ENCODE measurements at places on chromosomes 5 and 9. TPM values are rescaled to one million over a fixed set of nuclear protein-coding genes. Genes with fewer than 3 reads are reported as not detected.

Gene KIAA1191
- 66.4 TPM for total RNA-seq

GRCh38 chr5:132591145-132591544, 34.4 kb downstream of the RAD50 start:
- no peak for DNase-seq

- DNase-seq = peak; percentile 67
These were observed 54.7 kb upstream of the SUSD3 start for GRCh38 chr9:93003552-93004407.

Gene OR2S2
- total RNA-seq = not detected

Gene DAB2
- 0.47 TPM for total RNA-seq

- no peak for DNase-seq
These were observed 119.8 kb downstream of the EBF1 start for GRCh38 chr5:158979749-158980521.

Gene PLAC8L1
- total RNA-seq = not detected

DNA sequence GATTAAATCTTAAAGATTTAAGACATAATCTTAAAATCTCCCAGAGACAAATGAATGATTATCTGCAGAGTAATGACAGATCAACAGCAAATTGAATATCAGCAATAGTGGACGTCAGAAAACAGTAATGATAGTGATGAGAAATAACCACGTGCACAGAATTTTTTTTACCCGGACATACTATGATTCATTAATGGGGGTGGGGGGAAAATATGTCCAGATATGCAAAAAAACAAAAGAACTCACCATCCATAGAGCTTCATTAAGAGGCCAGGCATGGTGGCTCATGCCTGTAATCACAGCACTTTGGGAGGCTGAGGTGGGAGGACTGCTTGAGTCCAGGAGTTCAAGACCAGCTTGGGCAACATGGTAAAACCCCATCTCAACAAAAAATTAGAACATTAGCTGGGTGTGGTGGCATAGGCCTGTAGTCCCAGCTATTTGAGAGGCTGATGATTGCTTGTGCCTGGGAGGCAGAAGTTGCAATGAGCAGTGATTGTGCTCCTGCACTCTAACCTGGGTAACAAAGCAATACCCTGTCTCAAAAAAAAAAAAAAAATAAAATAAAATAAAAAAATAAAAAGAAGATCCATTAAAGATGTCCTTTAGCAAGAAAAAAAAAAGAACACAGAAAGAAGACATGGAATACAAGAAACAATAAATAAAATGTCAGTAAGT, 30.9 kb upstream of the SHOC1 start:
- DNase-seq = no peak

DNA sequence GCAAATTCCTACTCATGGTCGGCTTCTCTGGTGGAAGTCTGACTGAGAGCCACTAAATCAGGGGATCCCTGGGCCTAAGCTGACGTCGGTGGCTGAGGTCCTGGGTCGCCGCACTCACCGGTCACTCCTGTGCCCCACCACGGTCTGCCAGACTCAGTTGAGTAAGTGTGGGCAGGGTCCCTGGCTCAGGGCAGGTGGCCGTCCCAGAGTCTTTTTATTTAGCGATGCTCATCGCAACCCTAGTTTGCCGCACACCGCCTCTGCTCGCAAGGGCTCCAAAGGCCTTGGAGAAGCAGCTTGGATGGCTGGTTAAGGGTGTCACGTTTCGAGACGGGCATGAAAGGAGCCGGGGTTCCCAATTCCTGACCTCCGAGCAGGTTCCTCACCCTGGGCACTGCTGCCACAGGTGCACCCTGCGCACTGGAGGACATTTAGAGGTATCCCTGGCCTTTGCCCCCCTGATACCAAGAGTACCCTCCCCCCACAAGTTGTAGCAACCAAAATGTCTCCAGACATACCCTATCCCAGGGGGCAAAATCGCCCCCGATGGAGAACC, 59.9 kb downstream of the NSUN2 start:
- no peak for DNase-seq

DNA sequence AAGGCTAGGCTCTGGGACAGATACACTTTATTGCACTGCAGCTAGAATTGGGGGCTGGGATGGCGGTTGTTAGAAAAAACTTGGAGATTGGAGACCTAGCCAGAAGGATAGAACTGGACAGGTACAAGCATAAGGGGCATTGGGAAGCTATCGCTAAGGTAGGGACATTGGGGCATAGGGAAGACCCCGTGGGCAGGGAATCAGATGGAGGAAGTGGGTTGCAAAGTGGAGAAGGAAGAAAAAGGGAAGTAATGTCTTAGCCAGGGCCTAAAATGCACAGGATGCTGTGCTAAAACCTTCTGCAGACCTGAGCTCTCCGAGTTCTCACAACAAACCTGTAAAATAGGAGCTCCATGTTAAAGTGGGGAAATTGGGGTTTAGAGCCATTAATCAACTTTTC, 178.2 kb downstream of the ZDHHC21 start:
- DNase-seq = no peak

Gene ZNF367
- total RNA-seq = 5.9 TPM

DNA sequence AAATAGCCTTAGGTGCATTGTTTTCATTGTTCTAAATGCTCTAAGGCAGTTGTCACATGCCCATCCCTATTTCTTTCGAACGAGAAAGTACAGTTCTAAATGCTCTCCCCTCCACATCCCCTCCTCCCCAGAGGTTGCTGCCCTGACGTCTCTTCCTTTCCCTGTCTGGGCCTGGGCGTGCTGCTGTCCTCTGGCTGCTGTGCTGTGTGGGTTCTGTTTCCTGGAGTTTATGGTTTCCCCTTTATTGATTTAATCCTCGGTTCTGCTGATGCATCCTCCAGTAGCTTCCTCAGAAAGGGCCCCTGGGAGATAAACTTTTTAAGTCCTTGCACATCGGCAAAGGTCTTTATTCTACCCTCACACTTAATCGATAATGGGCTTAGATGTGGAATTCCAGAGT, 48.8 kb downstream of the MVB12B start:
- no peak for DNase-seq

DNA sequence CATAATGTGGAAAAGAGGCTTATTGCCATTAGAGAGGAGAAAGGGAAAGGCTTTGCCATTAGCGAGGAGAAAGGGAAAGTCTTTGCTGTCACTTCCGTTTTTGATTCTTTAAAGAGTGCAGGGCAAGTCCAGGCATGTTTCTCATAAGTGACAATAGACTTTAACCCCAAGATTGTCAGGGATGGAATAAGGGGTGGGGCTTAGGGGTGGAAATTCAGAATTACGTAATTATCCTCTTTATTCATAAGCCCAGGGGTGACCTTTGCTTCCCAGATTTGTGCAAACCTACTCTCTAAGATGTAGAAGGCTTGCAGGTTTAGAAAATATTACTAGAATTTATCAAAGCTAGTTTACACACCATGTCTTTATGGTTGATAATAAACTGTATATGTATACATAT, 2.3 kb upstream of the PLK2 start:
- no peak for DNase-seq

DNA sequence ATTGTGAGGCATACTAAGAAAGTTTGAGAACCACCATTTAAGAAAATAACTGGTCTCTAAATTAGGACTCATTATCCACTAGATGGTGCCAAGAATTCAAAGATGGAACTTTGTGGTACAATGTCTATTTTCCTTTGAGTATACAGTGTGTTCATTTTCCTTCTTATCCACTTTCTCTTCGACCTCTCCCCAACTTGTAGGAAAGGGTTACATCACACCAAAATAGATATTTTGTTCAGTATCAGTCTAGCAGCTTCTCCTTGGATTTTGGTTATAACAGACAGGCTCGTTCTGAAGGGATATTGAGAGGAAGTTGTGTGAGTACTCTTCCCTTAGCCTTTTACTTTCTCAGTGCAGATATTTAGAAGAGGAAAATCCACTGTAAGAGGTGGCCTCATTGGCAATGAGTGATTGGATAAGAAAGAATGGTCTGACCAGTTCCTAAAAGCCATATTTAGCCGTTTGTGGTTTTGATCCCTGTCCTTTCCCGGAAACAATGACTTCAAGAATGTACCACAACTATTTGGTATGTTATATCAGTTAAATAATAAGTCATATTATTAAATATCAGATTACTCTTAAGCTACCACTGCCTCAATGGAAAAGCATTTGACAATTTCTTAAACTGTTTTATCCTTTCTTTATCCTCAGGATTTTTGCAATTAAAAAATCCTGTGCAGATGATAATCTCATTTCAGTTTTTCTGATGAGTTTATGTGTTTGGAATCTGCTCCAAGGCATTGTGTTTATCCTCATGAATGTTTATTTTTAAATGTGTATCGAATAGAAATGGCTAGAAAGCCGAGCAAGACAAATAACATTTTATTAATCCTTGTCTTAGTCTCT, 69.0 kb upstream of the GRAMD2B start:
- DNase-seq = no peak

Gene LAMC3
- total RNA-seq = 0.35 TPM

Gene TAS2R1
- not detected for total RNA-seq

Gene WNT8A
- total RNA-seq = not detected

GRCh38 chr5:80711938-80712337, 57.2 kb upstream of the DHFR start:
- no peak for DNase-seq

- no peak for DNase-seq
These were observed 160.7 kb downstream of the TTC39B start for GRCh38 chr9:15146268-15146700.

Gene ARID3C
- total RNA-seq = 0.38 TPM

- DNase-seq = no peak
These were observed 168.7 kb upstream of the GNA14 start for GRCh38 chr9:77816641-77817341.

GRCh38 chr5:124871303-124871702, 124.9 kb upstream of the ZNF608 start:
- DNase-seq = no peak

DNA sequence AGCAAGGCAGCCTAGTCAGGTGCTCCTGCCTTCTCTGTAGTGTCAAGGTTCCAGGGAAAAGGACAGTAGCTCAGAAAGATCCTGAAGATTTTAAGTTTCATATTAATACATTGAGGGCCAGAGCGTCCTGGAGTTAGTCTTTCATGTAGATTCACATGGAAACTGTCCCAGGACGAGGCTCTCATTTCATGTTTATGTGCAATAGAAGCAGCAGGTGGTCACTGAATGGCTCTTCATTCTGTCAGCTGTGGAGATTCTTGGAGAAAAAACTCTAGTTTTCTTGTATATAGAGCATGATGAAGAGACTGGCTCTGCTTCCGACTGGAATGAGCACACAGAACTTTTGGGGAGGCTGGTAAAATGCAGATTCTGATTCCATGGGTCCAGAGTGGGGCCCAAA, 54.3 kb downstream of the MEGF10 start:
- DNase-seq = no peak

Gene PFN3
- total RNA-seq = not detected

- DNase-seq = no peak
These were observed 167.6 kb upstream of the TUSC1 start for GRCh38 chr9:25845867-25846266.

All from T-cell (primary cell).